ENCODE measurements at places on chromosomes 13 and 19.

DNA sequence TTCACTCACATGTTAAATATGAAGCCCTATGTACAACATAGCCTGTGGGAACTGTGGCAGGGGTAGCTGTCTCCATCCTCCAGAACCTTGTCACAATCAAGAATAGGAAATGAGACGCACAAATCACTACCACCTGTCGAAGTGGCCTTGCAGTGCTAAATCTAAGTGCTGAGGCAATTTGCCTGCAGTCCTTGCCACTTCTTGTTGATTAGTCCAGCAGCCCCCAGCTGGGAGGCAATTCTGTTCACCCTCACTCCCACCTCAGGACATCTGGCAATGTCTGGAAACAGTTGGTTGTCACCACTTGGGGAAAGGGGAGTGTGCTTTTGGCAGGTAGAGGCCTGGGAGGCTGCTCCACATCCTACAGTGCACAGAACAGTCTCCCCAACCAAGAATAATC lies 10.7 kb downstream of the RFX2 start:
- DNase-seq = no peak

GRCh38 chr19:5882421-5882968 lies 12.2 kb upstream of the FUT5 start:
- DNase-seq = no peak

- DNase-seq = peak; percentile 79
These were observed 5.3 kb downstream of the DENND1C start for GRCh38 chr19:6476155-6476895.

GRCh38 chr13:41905600-41906254 lies 55.2 kb downstream of the VWA8 start:
- no peak for DNase-seq

DNA sequence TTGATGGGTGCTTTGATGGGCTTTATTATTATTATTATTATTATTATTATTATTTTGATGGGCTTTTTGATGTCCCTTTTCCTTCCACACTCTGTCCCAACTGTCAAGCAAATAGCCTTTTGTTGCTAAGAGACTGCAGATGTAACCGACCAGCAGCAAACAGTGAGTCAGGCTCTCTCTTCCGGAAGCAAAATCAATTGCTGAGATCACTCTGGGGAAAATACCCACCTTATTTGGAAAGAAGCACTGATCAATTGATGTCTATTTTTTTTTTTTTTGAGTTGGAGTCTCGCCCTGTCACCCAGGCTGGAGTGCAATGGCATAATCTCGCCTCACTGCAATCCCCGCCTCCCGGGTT lies 2.9 kb downstream of the LDLR start:
- DNase-seq = no peak

DNA sequence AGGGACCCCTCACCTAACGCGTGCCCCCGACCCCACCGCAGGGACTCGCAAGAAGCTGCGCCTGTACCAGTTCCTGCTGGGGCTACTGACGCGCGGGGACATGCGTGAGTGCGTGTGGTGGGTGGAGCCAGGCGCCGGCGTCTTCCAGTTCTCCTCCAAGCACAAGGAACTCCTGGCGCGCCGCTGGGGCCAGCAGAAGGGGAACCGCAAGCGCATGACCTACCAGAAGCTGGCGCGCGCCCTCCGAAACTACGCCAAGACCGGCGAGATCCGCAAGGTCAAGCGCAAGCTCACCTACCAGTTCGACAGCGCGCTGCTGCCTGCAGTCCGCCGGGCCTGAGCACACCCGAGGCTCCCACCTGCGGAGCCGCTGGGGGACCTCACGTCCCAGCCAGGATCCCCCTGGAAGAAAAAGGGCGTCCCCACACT lies 4.7 kb upstream of the MYBPC2 start:
- DNase-seq = no peak

DNA sequence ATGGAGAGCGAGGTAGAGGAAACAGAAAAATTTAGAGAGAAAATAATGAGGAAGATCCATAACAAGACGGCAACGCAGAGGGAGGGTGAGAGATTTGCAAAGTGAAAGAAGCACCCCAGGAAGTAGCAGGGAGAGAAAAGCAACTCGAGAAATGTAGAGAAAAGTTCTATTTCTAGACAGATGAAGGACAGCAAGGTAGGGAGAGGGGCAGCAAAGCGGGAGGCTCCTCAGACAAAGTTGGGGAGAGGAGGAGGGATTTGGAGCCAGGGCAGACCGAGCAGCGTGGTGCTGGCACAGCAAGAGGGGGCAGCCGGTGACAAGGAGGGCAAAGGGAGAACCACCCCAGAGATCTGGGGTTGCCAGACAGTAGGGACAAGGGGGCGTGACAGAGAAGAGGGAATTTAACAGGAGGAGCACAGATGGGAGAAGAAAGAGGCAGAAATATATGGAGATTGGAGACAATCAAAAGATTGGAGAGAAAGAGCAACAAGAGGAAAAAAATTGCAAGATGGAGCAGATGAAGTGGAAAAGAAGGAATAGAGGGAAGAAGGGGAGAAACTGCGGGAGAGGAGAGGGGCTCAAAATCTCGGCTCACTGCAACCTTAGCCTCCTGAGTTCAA lies 989 bp downstream of the ZNF766 start:
- no peak for DNase-seq

DNA sequence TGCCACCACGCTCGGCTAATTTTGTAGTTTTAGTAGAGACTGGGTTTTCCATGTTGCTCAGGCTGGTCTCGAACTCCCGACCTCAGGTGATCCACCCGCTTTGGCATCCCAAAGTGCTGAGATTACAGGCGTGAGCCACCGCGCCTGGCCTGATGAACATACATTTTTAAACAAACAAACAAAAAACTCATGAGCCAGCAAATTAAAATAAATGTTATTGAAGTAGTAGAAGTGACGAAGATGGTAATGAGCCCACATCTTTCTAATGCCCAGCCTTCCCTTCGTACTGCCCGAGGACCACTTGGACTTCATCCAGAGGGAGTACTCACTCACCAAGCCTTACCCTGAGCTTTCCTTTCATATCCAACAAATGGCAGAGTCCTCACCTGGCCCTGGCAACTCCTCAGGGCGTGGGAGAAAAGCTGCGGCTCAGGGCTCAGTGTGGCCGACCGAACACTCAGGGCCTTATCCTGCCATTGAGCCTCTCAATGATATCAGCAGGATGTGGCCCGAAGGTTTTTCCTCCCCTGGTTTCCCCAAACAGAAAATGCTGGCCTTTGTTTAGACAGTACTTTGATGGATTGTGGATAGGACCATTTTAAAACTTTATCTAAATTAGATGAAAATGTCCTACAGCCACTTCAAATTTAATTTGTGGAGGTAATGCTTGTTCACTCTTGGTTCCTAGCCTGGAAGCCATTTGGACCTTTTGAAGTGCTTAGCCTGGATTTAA lies 22.8 kb upstream of the ABCC4 start:
- no peak for DNase-seq

- no peak for DNase-seq
These were observed 31.9 kb downstream of the RFXAP start for GRCh38 chr13:36850790-36851438.

DNA sequence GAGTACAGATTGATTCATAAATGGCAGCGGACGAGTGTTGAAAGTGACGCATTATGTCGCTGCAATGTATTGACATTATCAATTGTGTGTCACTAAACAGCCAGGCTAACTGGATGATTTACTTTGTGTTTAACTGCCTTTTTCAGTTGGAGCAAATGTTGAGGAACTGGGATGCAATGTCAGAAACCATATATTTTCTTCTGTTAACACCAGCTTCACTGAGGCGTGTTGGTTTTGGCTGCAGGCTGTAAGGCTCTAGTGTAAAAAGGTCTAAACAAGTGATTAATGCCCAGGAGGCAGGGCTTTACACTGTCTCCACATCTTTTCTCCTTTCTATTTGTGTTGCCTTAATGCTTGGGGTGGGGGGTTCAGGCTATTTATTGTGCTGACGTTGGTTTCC lies 80.1 kb downstream of the GGACT start:
- no peak for DNase-seq

DNA sequence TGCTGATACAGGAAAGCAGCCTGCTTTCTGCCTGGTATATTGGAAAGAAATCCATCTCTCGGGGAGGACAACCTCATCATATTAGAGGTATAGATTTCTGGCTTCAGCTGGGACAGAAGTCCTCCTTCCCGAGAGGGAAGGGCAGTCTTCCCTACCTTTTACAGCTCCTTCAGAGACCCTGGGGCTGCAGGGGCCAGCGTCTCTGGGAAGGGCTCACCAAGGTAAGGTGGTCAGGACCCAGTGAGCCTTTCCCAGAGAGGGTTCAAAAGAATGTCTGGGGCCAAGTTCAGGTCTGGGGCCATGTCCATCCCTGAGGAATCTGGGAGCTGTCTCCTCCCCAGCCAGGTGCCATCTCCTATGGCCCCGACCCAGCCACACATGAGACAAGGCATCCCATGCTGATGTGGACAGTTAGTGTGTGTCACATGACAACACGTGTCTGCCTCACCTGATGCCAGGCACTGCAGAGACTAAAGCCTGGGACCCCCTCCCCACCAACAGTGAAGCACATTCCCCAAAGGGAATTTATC lies 136.4 kb downstream of the URI1 start:
- no peak for DNase-seq

DNA sequence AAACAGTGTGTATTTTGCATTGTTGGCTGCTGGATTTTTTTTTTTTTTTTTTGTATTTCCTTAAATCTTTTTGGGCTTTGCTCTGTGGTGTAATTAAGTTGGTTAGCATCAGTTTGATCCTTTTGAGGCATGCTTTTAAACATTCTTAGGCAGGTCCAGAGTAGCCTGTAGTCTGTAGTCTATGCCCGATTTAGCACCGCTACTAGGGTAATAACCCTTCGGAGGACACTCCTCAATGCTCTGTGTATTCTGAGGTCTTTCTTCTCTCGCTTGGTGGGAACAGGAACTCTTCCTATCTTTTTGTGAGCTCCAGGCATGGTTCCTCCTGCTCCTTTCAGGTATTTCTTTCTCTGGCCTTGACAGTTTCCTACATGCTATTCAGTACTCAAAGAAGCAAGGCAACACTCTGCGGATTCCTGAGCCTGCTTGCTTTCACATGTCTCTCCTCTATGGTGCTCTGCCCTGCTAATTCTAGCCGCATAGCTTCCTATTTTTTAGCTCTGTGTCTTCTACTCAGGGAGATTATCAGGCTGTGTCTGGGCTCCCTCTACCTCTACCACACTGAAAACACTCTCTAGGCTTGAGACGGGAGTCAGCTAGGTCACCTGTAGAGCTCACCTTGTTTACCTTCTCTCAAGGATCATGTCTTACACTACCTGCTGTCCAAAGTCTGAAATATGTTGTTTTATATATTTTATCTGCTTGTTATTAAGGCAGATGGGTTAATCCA lies 195.1 kb downstream of the NDFIP2 start:
- DNase-seq = no peak

DNA sequence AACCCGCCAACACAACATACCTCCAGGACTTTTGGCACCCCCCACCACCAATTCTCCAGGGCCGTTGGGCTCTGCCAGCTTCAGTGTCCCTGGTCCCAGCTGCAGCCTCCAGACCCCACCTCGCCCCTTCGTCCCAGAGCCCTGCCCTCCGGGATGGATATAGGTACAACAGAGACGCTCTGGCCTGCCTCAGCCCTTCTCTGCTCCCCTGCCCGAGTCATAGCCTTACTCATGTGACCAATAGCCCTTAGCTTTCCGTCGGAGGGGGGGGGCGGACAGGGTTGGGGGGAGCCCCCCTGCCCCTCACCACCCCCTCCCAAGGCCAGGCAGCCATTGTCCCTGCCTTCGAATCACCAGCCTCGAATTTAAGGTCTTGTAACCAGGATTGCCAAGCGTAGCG lies 70.8 kb upstream of the NFIC start:
- no peak for DNase-seq

GRCh38 chr19:3975637-3976087 lies 4.8 kb upstream of the DAPK3 start:
- DNase-seq = no peak

DNA sequence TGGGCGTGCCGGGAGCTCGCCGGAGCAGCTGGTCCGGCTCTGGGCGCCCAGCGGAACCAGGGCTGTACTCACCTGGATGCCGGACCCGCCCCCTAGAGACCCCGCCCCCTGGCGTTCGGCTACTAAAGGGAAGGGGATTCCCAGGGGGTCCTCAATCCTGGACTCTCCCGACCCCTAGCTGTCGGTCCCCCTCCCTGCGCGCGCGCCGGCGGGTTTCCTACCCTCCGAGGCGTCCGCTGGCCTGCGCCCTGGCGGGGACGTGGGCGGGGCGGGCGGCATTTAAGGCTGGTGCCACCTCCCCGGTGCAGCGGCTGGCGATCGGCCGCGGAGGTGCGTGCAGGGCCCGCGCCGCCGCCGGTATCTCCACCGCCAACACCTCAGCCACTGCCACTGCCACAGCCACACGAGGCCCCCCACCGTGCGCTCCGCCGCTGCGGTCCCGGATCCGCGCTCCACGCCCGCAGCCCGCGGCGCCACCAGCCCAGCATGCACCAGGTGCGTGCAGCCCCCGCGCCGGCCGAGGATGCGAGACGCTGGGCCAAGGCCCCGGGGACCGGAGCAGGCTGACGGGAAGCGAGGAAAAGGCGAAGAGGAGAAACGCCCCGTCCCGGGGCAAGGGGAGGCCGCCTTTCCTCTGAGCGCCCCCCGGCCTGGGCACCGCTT lies at the start of gene ATP12A:
Gene ATP12A (plus strand): TSS at position 151 of the 663 bp plus-strand sequence. CDS start 336 bp downstream, at position 487.
- DNase-seq = no peak
